ENCODE measurements at places on chromosomes 4 and X. TPM values are rescaled to one million over a fixed set of nuclear protein-coding genes. Genes with fewer than 3 reads are reported as not detected.

Gene ATOH1
- total RNA-seq = not detected

Gene TMEM150C
- total RNA-seq = 3.6 TPM

Gene GPR173
- total RNA-seq = not detected

Gene HNRNPD
- total RNA-seq = 63.4 TPM

GRCh38 chr4:178395798-178396197, 953.6 kb upstream of the AGA start:
- DNase-seq = no peak

GRCh38 chrX:112818114-112819007, 22.3 kb downstream of the AMOT start:
- no peak for DNase-seq

DNA sequence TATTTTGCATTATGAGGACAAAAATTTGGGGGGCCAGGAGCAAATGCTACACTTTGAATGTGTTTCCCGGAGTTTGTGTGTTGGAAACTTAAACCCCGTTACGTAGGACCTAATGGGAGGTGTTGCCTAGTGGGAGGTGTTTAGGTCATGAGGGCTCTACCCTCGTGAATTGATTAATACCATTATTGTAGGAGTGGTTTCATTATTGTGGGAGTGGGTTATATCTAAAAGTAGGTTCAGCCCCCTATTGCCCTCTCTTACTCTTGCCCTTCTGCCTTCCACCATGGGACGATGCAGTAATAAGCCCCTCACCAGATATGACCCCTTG, 15.5 kb downstream of the UBA6 start:
- DNase-seq = no peak

- no peak for DNase-seq
Measured at GRCh38 chrX:11081511-11081910, 29.6 kb upstream of the HCCS start.

GRCh38 chr4:173135241-173135847, 33.3 kb upstream of the GALNT7 start:
- no peak for DNase-seq

DNA sequence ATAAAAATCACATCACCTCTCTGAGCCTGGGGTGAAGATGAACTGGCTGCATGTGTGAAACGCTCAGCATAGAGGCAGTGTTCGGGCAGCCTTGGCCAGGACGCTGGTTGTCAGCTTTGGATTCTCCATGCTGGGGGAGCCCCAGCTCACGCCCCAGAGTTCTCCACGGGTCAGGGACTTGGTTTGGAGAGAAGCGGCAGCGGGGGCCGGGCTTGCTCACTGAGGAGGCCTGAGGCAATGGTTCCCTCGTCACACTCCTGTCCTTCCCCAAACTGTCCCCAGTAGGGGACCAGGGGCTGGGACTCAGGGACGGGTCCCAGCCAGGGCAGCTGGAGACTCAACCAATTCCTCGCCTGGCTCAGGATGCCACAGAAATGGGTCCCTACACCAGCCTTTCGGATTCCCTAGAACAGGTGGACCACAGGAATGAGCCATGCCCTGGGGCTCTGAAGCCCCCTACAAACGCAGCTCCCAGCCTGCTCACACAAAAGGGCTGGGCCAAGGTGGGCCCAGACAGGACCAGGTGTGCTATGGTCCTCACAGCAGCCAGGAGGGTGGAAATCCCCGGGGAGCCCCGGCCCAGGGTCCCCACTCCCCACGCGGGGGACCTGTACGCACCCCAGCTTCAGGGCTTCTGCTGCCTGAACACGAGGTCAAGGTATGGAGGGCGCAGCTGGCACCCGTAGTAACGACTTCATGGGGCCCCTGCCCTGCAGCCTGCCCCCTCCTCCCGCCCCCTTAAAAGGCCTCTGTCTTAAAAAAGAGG, 1.4 kb downstream of the MXD4 start:
- DNase-seq = no peak
